Glutamatergic neuron (in vitro differentiated cells): ENCODE measurements at places on chromosomes 5 and 9.
A peak's percentile ranks its signal among the peaks of the same experiment; 100 is the strongest.

DNA sequence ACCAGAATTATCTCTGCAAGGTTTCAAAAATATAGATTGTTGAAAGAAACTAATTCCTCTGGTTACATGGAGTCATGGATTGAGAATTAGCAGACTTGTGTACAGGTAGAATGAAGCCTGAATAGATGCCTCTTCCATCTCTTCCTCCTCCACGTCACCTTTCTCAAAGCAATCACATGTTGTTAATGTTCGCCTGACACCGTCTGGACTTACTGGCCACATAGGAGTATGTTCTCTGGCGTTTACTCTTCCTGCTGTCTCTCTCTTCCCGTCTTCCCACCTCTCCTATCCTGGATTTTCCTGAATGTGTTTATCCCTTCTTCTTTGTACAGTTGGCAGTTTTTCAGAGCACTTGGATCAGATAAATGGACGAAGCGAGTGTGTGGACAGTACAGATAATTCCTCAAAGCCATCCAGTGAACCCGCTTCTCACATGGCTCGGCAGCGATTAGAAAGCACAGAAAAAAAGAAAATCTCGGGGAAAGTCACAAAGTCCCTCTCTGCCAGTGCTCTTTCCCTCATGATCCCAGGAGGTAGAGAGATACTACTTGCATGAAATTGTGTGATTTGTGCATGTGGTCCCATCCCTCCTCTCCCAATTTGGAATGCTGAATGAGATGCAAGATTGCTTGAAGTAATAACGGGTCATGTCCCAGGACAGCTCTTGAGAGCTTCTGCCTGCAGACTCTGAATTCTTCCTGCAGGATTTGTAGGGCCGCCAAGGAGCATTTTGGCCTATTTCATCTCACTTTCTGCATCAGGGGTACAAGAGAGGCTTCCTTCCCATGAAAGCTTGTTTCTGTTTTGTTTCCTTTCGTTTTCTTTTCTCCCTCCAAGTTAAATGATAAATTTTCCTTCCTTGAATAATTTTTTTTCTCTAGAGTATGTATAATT lies 47.3 kb downstream of the CD180 start:
- no peaks in the 10 kb centered on the region for H3K36me3 ChIP-seq
- DNase-seq, result no peak
- no peak overlapping the region for H3K4me3 ChIP-seq
- H3K4me1 ChIP-seq, result peaks cover 7% of the 10 kb centered on the region

GRCh38 chr9:107636571-107637381 lies 147.2 kb upstream of the KLF4 start:
- peaks cover 4% of the 10 kb centered on the region for H3K27me3 ChIP-seq
- H3K4me3 ChIP-seq, result peak overlapping the region; percentile 30
- peaks cover 7% of the 10 kb centered on the region for H3K4me1 ChIP-seq
- no peak overlapping the region for H3K27ac ChIP-seq
- no peaks in the 10 kb centered on the region for H3K36me3 ChIP-seq

DNA sequence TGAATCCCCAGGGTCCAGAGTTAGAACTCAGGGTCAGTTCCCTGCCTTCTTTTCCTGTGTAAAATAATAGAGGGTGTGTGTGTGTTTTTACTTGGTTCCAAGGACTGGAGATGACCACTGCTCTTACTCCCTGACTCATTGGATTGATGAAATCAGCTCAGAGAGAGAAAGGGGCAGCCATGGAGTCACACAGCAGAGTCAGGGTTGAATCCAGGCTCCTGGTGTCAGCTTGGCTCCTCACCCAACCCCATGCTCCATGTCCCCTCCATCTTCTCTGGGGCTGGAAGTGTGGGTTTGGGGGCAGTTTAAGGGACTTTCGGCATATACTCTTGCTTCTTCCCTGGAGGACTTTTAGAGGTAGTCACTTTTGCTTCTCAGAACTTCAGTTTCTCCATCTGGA lies 21.6 kb downstream of the DAB2IP start:
- H3K36me3 ChIP-seq, result peaks cover 5% of the 10 kb centered on the region
- H3K27ac ChIP-seq, result no peak overlapping the region
- H3K4me3 ChIP-seq, result no peak overlapping the region
- no peak for DNase-seq

DNA sequence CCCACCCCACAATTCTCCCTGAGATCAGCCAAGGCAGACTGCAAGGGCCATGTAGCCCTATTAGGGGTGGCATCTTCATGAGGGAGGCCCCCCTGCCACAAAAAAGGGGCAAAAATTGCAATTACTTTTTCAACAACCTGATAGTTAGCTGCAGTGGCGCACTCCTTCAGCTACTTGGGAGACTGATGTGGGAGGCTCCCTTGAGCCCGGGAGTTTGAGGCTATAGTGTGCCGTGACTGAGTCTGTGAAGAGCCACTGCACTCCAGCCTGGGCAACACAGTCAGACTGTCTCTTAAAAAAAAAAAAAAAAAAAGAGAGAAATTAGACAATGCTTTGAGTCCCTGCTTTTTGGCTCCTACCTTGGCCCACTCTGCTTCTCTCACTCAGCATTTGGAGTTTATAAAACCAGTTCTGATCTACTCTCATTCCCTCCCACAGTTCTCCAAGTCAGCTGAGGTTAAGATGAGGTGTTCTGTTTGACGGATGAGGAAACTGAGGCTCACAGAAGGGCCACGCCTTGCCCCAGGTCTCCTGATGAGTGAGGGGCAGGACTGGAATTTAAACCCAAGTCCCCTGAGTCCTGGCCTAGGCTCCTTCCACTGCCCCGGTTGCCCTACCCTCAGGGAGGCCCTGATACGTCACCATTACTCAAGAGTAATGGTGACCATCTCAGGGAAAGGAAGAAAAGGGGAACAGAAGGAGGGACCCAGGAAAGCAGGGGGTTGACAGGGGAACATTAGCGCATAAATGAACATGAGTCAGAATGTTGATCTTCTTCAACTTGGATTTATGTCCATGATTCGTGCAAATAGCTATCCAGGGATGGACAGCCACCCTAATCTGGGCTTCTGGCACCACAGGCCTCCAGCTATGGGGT lies 9.0 kb downstream of the GPX3 start:
- no peak overlapping the region for H3K4me3 ChIP-seq
- H3K36me3 ChIP-seq, result no peaks in the 10 kb centered on the region
- no peak for DNase-seq
- H3K27me3 ChIP-seq, result peaks cover 5% of the 10 kb centered on the region
- no peak overlapping the region for H3K27ac ChIP-seq
- no peaks in the 10 kb centered on the region for H3K4me1 ChIP-seq

DNA sequence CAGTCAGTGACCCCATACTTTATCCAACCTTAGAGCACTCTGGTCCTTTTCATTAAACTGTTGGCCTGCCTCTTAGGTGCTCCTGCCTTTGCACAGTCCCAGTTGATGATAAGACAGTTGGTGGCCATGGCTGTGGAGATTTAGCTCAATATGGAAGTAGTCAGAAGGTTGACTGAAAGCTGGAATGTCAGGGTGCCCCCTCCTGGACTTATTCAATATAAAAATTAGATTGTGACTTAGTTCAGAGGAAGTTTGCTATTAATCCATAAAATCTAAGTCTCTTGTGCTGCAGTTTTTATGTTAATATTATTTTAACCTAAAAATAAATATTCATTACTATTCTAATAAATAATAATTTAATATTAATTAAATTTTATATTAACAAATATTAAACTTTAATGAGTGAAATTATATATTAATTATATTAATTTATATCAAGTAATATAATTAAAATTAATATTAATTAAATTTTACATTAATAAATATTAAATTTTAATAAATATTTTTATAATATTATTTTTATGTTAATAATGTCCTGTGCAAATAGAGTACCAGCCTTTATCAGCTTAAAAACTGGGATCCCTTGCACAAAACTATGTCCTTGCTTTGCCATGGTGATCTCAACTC lies 77.7 kb upstream of the ADAMTSL1 start:
- H3K27ac ChIP-seq, result no peak overlapping the region
- no peaks in the 10 kb centered on the region for H3K4me1 ChIP-seq
- no peaks in the 10 kb centered on the region for H3K36me3 ChIP-seq
- H3K27me3 ChIP-seq, result no peaks in the 10 kb centered on the region
- no peak overlapping the region for H3K4me3 ChIP-seq

- H3K4me3 ChIP-seq, result no peak overlapping the region
- H3K36me3 ChIP-seq, result no peaks in the 10 kb centered on the region
- H3K4me1 ChIP-seq, result peaks cover under 1% of the 10 kb centered on the region
- no peak for DNase-seq
- H3K27me3 ChIP-seq, result peaks cover 5% of the 10 kb centered on the region
These were observed 50.7 kb upstream of the GRHPR start for GRCh38 chr9:37371565-37372464.

DNA sequence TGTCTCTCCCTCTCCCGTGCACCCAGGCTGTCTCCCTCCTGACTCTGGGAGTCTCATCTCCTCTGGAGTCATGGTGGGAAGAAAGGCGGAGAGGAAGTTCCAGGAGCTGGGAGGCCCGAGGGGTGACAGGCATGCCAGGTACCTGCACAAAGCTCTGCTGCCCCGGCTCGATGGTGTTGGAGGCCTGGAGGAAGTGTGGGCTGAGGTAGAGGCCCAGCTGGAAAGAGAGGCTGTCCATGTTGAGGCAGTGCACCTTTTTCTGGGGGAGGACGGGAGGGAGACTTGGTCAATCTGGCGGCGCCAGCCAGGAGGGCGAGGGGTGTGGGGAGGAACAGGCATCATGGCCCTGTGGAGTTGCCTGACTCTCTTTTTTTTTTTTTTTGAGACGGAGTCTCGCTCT lies 15.9 kb downstream of the FPGS start:
- H3K27ac ChIP-seq, result no peak overlapping the region
- H3K4me1 ChIP-seq, result peaks cover 6% of the 10 kb centered on the region
- no peaks in the 10 kb centered on the region for H3K36me3 ChIP-seq
- no peak overlapping the region for H3K4me3 ChIP-seq
- peaks cover 4% of the 10 kb centered on the region for H3K27me3 ChIP-seq
- no peak for DNase-seq

GRCh38 chr9:91256235-91256634 lies 105.5 kb downstream of the AUH start:
- no peak overlapping the region for H3K4me3 ChIP-seq
- no peaks in the 10 kb centered on the region for H3K27me3 ChIP-seq
- no peak overlapping the region for H3K27ac ChIP-seq
- no peaks in the 10 kb centered on the region for H3K36me3 ChIP-seq

- H3K4me1 ChIP-seq, result peaks cover 10% of the 10 kb centered on the region
- H3K4me3 ChIP-seq, result peak overlapping the region; percentile 86
- no peaks in the 10 kb centered on the region for H3K36me3 ChIP-seq
- H3K27ac ChIP-seq, result peak overlapping the region; percentile 35
These were observed 35.5 kb downstream of the KCTD16 start for GRCh38 chr5:144206141-144206540.

DNA sequence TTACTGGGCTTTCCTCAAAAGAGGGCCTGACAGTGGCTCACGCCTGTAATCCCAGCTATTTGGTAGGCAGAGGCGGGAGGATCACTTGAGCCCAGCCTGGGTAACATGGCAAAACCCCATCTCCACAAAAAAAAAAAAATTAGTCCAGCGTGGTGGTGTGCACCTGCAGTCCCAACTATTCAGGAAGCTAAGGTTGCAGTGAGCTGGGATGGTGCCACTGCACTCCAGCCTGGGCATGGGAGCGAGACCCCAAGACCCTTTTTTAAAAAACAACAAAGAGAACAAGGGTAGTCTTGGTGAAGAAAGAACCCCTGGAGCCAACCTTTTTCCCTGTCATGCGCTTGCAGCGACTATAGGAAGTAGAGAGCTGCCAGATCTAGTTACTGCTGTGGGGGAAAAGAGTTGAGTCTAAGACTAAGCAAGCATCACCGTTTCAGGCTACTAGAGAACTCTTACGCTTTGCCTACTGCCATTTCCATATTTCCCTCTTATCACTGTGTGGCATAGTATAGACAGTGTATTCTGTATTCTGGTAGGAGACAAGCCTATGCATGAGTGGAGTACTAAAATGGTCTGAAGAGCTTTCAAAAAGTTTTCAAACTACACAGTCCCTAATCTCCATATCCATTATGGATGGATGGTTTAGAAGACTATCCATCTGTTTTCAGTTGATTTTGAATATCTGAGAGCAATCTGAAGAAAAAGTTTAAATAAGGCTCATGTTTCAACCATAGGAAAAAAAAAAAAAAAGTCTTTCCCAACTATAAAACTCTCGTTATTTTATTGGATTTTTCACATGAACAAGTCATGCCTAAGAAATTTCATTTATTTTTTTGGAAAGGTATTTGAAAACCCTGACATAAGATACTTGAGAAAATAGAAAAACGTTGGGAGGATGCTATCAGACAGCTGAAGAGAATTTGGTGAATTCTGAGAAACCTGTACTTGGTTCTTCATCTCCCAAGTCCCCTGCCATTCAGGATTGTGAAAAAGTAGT lies 2.6 kb downstream of the C9orf40 start:
- H3K27ac ChIP-seq, result no peak overlapping the region
- no peaks in the 10 kb centered on the region for H3K36me3 ChIP-seq
- H3K27me3 ChIP-seq, result peaks cover 10% of the 10 kb centered on the region
- no peak for DNase-seq
- H3K4me1 ChIP-seq, result peaks cover 4% of the 10 kb centered on the region

DNA sequence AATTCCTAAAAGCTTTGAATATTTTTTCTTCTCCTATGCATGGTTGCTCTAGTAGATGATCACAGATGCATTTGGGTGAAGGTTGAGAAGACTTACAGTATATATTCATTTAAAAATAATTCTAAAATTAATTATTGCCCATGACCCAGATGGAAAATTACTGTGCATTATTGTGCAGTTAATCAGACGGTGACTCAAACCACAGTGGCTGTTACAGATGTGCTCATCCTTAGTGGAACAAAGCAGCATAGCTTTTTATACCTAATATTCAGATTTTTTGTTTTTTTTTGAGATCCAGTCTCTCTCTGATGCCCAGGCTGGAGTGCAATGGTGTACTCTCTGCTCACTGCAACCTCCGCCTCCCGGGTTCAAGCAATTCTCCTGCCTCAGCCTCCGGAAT lies 10.7 kb downstream of the OR2V1 start:
- H3K27ac ChIP-seq, result no peak overlapping the region
- no peak overlapping the region for H3K4me3 ChIP-seq
- DNase-seq, result no peak
- peaks cover 3% of the 10 kb centered on the region for H3K27me3 ChIP-seq
- H3K36me3 ChIP-seq, result peaks cover 9% of the 10 kb centered on the region
- H3K4me1 ChIP-seq, result peaks cover 3% of the 10 kb centered on the region

GRCh38 chr9:132175431-132175830 lies 13.6 kb downstream of the NTNG2 start:
- no peak overlapping the region for H3K27ac ChIP-seq
- H3K36me3 ChIP-seq, result peaks cover 16% of the 10 kb centered on the region
- H3K4me3 ChIP-seq, result no peak overlapping the region
- peaks cover 12% of the 10 kb centered on the region for H3K27me3 ChIP-seq
